ENCODE measurements at places on chromosomes 13 and 19.

GRCh38 chr13:102993348-102993747, 72.9 kb downstream of the SLC10A2 start:
- DNase-seq, result no peak

DNA sequence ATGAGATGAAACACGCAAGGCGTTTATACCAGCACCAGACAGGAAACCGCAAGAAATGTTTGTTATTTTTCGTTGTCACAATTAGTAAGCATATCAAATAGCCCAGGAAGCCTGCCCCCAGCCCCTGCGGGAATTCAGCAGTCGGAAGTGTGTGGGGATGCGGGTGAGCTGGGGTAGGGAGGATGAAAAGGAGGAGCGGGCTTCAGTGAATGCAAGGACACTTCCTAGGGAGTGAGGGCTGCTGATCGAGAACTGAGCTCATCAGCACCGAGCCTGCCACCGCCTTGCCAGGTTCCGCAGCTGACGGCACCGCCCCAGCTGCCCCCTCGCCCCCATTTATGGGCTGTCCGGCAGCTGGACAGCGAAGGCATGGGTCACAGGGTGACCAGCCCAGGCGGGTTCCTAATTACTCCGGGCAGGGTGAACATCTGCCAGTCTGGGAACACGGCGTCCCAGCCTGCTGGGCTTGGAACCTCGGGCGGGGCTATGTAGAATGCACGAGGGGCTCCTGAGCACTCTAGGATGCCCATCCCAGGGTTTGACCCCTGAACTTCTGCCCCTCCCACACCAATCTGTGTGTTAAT, 1.6 kb upstream of the BEST2 start:
- DNase-seq, result no peak

DNA sequence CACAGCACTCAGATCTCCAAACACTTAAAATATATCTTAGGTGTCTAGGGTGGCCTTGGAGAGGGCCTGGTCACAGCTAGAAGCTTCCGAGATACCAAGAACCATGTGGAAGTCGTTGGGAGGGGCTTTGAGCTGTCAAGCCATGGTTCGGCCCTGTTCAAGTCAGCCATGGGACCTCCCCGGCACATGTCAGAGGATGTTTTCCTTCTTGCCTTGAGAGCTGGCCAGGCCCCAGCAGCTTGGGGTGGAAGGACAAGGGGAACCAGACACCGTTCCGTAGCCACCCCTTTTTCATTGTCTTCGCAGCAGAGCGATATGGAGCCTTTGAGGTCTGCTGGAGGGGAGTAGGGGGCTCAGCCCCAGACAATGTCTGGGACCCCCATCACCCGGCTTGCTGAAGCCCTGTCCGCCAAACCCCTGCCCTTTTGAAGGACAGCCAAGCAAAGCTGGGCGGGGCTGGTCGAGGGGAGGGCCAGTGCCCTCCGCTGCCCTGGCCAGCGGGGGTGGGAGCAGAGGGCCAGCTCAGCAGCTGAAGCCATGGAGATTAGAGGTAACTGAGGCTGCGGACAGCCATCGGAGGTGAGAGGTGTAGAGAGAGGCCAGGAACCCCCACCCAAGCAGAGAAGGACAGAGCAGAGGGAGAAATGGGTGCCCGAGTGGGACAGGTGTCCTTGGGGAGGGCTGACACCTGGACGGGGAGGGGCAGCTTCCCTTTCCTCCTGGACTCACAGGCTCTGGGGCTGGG, 435 bp downstream of the KLK11 start:
- DNase-seq, result no peak

DNA sequence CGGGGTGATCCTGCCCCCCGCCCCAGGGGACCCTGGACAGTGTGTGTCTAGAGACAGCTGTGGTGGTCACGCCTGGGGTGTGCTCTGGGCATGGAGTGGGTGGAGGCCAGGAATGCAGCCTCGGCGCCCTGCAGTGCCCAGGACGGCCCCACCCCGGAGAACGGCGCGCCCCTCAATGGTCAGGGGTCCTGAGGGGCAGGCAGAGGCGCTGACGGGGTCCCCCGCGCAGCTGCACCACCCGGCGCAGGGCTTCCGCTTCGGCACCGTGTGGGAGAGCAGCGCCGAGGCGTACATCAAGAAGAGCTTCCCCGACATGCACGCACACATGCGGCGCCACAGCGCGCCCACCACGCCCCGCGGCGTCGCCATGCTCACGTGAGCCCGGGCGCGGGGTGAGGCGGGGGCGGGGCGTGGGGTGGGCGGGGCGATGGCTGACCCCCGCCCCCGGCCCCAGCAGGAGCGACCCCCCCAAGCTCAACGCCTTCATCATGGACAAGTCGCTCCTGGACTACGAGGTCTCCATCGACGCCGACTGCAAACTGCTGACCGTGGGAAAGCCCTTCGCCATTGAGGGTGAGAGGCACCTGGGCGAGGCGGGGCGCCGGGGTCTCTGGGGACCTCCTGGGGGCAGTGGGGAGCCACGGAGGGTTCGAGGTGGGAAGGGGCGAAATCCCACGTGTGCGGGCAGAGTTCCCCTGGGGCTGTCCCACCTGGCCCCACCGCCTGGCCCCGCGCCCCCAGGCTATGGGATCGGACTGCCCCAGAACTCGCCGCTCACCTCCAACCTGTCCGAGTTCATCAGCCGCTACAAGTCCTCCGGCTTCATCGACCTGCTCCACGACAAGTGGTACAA, 7.4 kb downstream of the GRIN3B start:
- no peak for DNase-seq

GRCh38 chr19:55172741-55173140, 6.3 kb upstream of the DNAAF3 start:
- no peak for DNase-seq

DNA sequence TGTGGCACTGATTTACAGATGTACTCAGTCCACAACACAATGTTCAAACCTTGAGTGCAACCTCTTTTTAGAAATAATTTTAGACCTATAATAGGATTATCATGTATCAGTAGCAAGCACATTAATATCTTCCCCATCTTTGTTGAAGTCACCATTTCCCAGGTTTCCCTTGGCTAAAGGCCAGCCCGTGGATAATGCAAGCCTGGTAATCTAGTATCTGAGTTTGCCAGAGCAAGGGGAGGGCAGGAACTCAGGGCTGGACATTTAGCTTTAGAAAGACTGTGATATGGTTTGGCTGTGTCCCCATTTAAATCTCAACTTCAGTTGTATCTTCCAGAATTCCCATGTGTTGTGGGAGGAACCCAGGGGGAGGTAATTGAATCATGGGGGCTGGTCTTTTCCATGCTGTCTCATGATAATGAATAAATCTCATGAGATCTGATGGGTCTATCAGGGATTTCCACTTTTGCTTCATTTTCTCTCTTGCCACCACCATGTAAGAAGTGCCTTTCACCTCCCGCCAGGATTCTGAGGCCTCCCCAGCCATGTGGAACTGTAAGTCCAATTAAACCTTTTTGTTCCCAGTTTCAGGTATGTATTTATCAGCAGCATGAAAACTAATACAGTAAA, 37.7 kb downstream of the SLC6A16 start:
- DNase-seq, result no peak

- DNase-seq, result no peak
Observed at GRCh38 chr19:493391-494170, 2.7 kb upstream of the MADCAM1 start.

- peak; percentile 40 for DNase-seq
Observed at GRCh38 chr13:66803013-66803807, 426.9 kb downstream of the PCDH9 start.

DNA sequence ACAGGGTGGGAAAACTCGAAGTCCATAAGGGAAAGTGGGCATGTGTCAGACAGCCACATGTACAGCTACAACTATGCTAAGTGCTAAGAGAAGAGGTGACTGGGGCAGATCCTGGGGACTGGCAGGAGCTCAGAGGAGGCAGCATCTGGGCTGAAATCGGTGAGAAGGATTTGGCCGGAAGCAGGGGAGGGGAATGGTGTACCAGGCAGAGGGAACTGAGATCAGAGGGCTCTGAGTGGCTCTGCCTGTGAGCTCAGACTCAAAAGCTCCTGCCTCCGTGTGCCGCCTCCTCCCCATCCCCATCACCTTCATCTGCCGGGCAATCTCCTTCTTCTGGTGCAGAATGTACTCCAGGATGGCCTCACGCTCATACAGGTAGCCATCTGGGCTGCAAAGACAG, 21.8 kb downstream of the NOSIP start:
- no peak for DNase-seq

DNA sequence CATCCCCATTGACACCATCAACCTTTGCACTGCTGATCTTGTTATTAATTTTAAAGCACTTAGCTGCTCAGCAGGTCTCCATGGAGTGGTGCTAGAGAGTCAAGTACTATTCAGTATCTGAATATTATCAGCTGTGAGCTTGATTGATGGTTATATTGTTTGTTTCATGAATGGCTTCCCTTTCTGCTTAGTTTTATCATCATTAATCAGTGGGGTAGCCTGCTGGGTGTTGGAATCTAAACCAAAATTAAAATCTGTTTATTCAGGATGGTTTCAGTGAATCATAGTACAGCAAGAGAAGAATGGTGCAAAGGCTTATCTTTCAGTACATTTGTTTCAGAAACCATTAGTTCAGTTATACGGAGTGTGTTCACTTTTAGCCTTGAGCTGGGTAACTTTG, 42.5 kb upstream of the SCEL start:
- DNase-seq, result no peak

GRCh38 chr13:39957868-39958677, 302.6 kb downstream of the COG6 start:
- no peak for DNase-seq

GRCh38 chr13:70125693-70126092, 17.4 kb upstream of the KLHL1 start:
- no peak for DNase-seq

- no peak for DNase-seq
Observed at GRCh38 chr13:43133792-43134191, 110.4 kb downstream of the DNAJC15 start.

DNA sequence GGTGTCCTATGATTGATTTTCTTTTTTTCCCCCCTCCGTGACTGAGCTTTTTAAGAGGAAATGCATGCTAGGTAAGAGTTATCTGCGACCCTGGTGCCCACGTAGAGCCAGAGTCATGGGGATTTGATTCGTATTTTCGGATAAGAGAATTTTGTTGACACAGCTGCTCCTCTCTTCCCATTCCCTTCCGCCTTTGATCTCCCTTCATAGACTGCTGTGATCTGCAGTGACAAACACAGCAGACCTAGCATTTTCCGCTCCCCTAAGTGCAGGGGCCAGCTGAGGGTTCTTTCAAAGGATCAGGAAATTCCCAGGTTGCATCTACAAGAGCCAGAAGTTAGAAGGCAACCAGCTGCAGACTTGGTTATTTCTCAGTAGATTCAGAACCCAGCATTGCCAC, 70.5 kb downstream of the ZNF568 start:
- peak; percentile 57 for DNase-seq

DNA sequence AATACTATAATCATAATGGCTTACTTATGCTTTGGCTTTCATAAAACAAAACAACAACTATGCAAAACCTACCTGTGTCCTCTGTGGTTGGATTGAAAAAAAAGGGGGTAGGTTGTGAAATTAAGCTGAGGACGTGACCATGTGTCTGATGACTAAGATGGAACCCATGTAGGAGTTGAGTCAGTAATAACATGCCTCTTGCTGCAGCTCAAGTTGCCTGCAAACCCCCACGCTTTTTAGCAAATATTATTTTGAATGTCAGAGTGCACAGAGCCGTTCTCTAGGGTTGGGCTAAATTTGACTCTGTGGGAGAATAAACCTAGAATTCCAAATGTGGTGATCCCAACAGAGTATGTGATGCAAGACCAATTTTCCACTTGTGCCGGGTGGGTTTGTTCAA, 209.3 kb downstream of the KCNRG start:
- DNase-seq, result no peak

GRCh38 chr13:23506807-23507291, 63.4 kb upstream of the TNFRSF19 start:
- no peak for DNase-seq

- DNase-seq, result peak; percentile 44
Observed at GRCh38 chr19:44611812-44612295, 1.5 kb upstream of the IGSF23 start.

DNA sequence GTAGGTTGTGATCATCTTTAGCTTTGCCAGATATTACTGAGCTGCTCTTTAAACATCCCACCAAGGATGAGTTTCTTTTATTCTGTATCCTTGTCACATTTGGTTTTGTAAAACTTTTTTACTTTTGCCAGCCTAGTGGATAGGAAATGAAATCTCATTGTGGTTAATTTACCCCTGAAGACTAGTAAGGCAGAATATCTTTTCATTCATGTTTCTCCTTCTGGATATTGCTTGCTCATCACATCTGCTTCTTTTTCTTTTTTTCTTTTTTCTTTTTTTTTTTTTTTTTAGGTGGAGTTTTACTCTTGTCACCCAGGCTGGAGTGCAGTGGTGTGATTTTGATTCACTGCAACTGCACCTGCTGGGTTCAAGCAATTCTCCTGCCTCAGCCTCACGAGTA, 31.3 kb downstream of the SIPA1L3 start:
- DNase-seq, result no peak

GRCh38 chr13:94322925-94323763, 156.3 kb downstream of the DCT start:
- DNase-seq, result no peak

DNA sequence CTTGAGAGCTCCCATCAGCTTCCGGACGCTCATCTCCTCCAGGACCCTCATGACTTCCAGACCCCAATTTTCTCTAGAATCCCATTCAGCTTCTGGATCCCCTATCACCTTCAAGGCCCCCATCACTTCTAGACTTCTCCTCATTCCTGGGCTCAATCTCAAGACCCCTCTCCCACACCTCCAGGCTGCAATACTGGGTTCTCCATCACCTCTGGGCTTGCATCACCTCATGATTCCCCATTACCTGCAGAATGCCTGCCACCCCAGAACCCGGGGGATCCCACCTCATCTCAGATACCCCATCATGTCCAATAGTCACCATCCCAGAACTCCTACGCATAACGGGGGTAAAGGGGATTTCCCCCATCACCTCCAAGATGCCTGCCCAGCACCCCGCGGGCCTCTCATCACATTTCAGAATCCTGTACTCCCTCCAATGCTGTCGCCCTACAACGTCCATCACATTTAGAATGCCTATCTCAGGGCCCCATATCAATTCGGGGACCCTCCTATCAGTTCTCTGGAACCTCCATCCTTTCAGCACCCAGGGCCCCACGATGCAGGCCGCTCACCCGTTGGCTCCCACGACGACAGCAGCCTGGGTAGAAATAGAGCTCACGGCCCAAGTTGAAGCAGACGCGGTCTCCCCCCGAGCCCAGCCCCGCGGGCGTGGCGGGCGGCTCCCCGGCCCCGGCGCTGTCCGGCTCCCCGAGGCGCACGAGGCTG, 738 bp downstream of the DMWD start:
- DNase-seq, result no peak
